ENCODE measurements at places on chromosomes 6 and 20.

DNA sequence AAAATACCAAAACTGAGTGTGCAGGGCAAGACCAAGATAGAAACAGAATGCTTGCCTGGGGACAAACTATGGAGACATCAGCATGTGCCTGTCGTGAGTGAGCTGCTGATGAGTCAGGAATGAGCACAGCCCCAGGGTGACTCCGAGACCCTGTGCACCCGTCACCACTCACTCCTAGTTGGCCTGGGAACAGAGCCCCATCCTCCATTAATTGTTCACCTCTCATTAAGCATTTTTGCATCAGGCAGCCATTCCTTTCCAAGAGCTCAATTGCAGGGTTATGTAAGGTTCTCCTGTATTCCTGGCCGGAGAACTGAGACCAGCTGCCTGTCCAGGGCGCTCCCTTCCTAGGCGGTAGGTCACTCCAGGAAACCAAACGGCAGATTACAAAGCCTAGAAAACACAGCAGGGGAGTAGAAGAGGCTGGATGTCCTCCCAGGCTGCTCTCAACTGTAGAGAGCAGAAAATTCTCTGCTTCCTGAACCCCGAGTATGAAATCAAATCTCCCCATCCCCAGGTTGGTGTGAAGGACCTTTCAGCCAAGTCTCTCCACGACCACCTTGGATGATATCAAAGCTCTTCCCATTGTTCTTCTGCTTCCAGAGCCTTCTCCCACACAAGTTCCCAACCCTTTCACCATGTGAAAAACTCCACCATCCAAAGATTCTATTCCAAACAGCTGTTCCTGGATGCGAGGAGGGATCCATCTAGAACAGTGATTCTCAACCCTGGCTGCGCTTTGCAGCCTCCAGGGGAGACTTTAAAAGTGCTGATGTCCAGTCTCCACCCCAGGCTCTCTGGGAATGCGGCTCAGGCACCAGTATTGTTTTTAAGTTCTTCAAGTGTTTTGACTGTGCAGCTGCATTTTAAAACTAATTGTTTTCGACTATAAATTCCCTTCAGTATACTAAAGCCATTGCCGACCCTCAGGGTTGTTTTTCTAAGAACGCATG lies 532.6 kb upstream of the JARID2 start:
- no peaks in the 10 kb centered on the region for H3K36me3 ChIP-seq
- no peaks in the 10 kb centered on the region for H3K4me1 ChIP-seq
- no peak overlapping the region for H3K4me3 ChIP-seq

DNA sequence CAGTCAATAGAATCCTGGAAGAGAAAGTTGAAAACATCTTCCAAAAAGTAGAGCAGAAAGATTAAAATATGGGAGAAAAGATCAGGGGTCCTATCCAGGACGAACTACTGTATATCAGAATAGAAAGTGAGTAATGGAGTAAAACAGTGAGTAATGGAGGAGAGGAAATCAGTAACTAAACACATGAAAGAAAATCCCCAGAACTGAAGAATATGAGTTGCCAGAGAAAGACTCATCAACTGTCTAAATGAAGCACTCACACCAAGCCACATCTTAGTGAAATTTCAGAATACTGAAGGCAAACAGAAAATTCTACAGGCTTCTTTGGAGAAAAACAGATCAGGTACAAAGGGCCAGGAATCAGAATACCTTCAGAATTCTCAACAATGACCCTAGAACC lies 14.9 kb downstream of the IL17A start:
- DNase-seq: no peak
- H3K27me3 ChIP-seq: no peaks in the 10 kb centered on the region
- no peak overlapping the region for H3K27ac ChIP-seq
- no peak overlapping the region for H3K4me3 ChIP-seq
- no peaks in the 10 kb centered on the region for H3K36me3 ChIP-seq

GRCh38 chr6:142446168-142446567 lies 144.4 kb downstream of the ADGRG6 start:
- H3K27me3 ChIP-seq: no peaks in the 10 kb centered on the region
- no peaks in the 10 kb centered on the region for H3K36me3 ChIP-seq
- peaks cover 7% of the 10 kb centered on the region for H3K4me1 ChIP-seq
- no peak for DNase-seq
- H3K4me3 ChIP-seq: no peak overlapping the region
- H3K27ac ChIP-seq: no peak overlapping the region

- no peaks in the 10 kb centered on the region for H3K27me3 ChIP-seq
- no peaks in the 10 kb centered on the region for H3K4me1 ChIP-seq
- H3K27ac ChIP-seq: no peak overlapping the region
- H3K4me3 ChIP-seq: no peak overlapping the region
- H3K36me3 ChIP-seq: no peaks in the 10 kb centered on the region
These were observed 205.3 kb downstream of the TBXT start for GRCh38 chr6:165962366-165962765.

DNA sequence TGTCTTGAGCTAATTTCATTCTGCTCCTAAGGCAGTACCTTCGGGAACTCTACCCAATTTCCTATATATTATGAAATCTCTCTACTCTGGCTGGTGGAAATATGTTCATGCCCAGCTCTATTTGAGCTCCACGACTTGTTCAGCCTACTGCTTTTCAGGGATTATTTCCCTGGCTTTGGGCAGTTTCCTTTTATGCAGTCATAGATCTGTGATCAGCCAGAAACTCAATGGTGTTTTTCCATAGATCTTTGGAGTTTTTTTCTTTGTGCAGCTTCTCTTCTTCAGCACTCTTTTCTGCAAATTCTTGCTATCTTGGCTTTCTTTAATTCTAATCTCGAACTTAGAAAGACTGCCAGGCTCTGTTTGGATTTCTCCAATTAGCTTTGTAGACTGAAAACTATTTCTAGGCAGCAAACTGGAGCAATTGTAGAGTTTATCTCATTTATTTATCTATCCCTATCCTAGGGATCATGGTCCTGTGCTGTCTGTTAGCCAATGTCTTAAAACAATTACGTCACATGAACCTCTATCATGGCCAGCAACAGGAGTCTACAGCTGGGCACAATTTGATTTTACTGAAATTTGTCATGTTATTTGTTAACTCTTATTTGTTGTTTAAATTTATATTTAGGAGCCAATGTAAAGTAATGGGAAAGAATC lies 328.4 kb downstream of the BCKDHB start:
- H3K27me3 ChIP-seq: no peaks in the 10 kb centered on the region
- H3K27ac ChIP-seq: no peak overlapping the region
- no peak for DNase-seq
- no peaks in the 10 kb centered on the region for H3K36me3 ChIP-seq

DNA sequence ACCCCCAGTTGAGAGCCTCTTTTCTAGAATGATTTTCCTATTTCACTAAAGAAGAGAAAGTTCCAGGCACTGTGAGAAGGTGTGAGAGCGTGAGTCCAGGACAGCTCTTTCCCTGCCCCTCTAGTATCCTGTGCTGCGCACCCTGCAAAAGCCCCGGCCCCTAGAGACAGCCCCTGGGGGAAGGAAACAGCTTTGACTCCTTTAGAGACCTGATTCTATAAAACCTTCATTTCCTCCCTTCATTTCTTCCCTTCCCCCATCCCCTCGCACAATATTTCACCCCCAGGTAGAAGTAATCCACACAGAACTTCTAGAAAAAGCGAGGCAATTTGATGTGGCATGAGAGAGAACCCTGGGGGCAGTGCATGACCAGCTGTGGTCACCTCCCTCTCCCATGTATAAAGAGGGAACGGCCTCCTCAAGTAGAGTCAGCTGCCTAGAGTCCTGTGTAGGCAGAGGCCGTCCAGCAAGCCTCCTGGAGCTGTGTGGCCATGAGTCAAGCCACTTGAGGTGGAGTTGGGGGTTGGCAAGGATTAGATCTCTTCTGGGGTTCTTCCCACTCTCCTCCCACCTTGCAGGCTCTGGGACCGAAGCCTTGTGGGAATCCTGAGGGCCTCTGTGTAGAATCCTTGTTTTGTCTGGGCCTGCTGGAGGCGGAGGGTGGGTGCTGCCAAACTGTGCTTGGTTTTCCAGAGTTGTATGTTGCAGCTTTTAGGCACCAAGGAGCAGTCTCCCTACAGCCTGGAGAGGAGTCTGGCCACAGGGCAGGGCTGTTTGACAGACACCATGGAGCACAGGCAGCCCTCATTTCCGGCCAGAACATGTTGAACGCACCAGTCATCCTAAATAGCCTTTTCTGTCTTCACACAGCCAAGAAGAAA lies 41.7 kb downstream of the CHMP4B start:
- no peaks in the 10 kb centered on the region for H3K36me3 ChIP-seq
- no peaks in the 10 kb centered on the region for H3K27me3 ChIP-seq
- no peaks in the 10 kb centered on the region for H3K4me1 ChIP-seq
- H3K4me3 ChIP-seq: no peak overlapping the region
- H3K27ac ChIP-seq: no peak overlapping the region

GRCh38 chr20:61619751-61620150 lies 367.7 kb downstream of the CDH4 start:
- H3K27me3 ChIP-seq: no peaks in the 10 kb centered on the region
- H3K27ac ChIP-seq: no peak overlapping the region
- no peaks in the 10 kb centered on the region for H3K4me1 ChIP-seq
- no peak for DNase-seq

- H3K27ac ChIP-seq: peak overlapping the region; percentile 95
- peaks cover 14% of the 10 kb centered on the region for H3K4me1 ChIP-seq
- no peak overlapping the region for H3K4me3 ChIP-seq
- no peaks in the 10 kb centered on the region for H3K36me3 ChIP-seq
- H3K27me3 ChIP-seq: no peaks in the 10 kb centered on the region
These were observed 219.3 kb downstream of the ARHGAP18 start for GRCh38 chr6:129490521-129491255.

GRCh38 chr6:40714143-40714542 lies 127.0 kb upstream of the LRFN2 start:
- H3K4me1 ChIP-seq: peaks cover 20% of the 10 kb centered on the region
- no peaks in the 10 kb centered on the region for H3K36me3 ChIP-seq
- DNase-seq: no peak
- H3K27me3 ChIP-seq: no peaks in the 10 kb centered on the region
- H3K4me3 ChIP-seq: no peak overlapping the region

- H3K4me3 ChIP-seq: peak overlapping the region; percentile 60
- DNase-seq: no peak
- no peak overlapping the region for H3K27ac ChIP-seq
These were observed 592 bp downstream of the KCNG1 start for GRCh38 chr20:51022227-51022802.

Data from hepatocyte (in vitro differentiated cells).